Natural killer cell (primary cell): ENCODE measurements at places on chromosomes 4 and X.

DNA sequence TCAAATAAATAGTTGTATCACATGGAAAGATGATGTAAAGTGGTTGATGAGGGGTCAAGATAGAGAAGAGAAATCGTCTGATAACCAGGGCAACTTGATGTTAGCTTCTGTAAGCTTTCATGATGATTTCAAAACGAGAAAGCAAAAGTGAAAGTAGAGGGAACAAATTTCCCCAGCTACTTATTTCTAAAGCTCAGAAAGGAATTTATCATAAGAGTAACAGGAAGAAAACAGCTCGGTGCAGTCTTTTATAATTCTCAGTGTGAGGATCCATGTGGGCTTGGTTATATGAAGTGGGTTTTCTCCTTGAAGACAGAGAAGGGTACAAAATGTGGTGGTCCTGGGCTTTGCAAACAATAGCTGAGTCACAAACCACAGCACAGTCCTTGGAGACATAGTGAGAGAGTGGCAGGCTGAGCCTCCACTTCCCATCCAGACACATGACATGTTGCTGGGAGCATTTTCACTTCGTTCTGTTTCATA is 32.1 kb upstream of the GLRA2 start:
- peak; percentile 36 for DNase-seq

DNA sequence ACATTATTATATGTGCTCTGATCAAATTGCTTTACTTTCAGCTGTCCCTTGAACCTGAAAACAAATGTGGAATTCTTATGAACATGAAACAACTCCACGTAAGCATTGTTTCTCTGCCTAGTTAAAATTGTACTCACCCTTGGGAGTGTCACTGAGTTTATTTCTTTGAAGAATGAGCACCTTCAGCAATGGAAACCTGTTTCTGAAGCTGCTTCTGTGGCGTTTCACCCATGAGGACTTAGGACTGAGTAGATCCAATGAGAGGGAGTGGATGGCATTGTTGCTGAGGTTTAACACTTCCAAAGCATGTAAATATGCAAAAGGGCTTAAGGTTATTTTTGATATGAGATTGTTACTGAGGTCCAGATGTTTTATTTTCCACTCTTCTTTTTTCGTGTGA is 3.2 kb downstream of the LRRC66 start:
- DNase-seq: no peak

DNA sequence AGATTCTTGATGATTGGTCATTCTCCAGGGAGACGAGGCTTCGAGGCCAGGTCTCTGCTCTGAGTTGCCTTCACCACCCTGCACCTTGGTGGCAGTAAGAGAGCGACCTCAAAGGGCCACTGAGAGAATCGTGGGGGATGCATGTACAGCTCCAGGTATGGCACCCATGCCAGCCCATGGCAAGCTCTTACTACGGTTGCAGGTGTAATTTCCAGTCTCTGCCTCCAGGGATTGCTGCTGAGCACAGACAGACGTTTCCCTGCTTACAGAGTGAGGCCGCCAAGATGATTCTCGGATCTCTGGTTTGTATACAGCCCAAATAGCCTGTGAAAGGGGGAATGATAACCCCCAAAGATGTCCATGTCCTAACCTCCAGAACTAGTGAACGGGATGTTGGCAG is 16.3 kb upstream of the DRD5 start:
- no peak for DNase-seq

DNA sequence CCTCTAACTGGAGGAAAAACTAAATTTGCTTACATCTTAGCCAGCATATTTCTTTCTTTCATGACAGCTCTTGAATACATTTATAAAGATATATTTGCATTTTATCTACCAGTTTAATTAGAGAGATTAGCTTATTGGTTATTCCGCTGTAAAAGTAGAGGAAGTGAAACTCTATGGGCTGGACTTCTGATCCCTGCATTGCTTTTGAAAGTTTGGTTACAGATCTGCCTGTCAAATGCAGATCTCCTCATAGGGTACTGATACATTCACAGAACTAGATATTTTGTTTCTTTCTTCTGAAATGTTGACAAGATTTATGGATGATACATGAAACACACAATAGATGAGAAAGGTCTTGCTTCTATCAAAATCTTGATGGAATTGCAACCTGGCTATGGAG is 581.4 kb upstream of the AADAT start:
- DNase-seq: no peak

DNA sequence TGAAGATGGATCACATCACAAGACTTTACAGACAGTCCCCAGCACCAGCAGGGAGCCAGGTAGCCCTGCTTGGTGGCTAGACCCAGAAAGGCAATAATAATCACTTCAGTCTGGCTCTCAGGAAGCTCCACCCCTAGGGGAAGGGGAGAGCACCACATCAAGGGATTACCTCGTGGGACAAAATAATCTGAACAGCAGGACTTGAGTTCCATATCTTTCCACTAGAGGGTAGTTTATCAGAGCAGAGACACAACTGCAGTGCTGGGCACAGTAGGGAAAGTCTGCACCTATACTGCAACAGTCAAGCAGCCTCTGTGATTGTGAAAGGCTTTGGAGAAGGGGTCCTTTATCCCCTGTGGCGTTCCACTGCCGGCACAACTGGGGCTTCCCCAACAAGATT is 547.0 kb upstream of the POU3F4 start:
- no peak for DNase-seq

DNA sequence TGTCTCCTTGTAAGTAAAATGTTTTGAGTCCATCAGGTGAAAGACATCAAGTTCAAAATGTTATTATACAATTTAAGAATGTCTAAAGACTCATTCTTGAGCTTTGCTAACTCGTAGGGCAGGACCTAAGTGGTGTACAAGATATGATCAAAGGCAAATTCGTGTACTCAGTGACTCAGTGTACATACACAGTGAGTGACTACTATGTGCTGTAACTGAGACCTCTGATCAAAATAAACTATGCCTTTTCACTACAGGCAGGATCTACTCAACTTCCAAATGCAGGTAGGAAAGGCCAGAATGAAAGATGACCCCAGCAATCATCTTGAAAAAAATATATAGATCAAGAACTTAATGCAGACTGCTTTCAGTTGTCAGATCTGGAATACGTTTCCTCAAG is 49.9 kb downstream of the ADGRG2 start:
- no peak for DNase-seq

- DNase-seq: peak; percentile 81
Measured at GRCh38 chr4:13484749-13485221, 645 bp upstream of the RAB28 start.

- no peak for DNase-seq
Measured at GRCh38 chrX:151402719-151403390, 5.8 kb downstream of the VMA21 start.

- no peak for DNase-seq
Measured at GRCh38 chr4:67704843-67705242, 3.9 kb upstream of the UBA6 start.

DNA sequence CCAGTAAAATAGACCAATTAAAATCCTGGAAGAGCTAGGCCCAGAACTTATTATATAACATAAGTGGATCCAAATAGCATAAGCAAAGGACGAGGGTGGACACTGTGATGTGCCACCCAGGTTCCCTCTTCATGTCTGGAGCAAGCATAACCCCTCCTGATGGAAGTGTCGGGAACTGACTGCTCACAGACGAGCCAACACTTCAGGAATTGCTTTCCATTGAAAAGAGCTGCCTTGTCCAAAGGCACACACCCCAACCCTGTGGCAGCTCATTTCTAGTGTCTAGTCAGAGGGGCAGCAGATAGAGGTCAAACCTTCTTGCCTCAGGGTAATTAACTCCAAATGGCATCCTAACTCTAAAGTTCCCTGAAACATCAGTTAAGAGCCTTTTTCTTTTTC is 15.3 kb downstream of the DDIT4L start:
- DNase-seq: no peak

GRCh38 chr4:103150677-103151076 is 47.5 kb downstream of the CENPE start:
- DNase-seq: no peak

DNA sequence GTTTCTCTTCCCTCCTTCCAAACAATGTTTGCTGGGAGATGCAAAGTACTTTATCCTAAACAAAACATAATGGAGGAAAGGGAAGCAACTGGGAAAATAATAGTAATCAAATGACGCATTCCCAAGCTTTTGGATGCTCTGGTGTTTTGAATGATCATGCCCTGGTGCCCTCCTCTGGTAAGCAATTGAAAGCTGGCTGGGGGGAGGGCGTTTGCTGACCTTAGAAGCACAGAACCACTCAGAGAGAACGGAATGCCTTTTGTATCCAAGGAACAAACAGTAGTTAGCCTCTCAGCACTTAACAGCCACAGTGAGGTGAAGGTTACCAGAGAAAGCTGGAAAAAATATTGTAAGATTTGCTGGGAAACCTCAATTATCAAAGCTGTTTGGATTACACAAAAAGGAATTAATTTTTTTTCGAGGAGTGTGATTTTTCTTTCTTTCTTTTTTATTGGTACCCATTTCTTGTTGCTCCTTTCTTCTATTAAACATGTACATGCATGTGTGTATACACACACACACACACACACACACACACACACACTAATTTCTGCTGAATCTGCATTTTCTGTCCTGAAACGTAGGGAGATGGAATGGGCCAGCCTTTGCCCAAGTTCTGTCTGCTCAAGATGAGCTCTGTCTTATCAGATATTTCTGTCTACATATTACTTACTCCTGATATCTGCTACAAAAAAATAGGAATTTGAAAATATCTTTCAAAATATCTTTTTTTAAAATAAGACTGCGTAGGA is 155.8 kb upstream of the IGFBP7 start:
- no peak for DNase-seq

GRCh38 chr4:6335040-6335590 is 65.5 kb downstream of the WFS1 start:
- no peak for DNase-seq

DNA sequence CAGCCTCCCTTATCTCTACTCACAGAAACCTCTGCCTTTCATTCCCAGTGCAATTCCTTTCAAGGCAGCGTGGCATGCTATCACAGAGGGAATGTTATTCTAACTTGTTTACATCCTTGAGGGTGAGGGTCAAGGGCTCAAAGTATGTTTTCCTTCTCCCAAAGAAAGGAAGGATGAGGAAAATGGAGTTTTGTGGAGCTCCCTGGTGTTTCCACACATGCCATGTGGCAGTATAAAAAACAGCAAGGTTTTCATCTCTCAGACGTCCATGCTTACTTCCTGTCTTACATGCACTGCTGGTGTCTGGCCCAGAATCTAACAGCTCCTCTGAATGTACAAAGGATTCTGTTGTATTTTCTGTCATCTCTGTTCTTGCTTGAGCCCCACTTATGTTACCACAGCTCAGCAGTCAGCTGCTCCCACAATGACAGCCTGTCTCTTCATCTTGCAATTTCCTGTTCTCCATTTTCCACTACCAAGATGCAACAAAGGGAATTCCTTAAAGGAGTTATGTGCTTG is 128.0 kb downstream of the SNCA start:
- peak; percentile 4 for DNase-seq

DNA sequence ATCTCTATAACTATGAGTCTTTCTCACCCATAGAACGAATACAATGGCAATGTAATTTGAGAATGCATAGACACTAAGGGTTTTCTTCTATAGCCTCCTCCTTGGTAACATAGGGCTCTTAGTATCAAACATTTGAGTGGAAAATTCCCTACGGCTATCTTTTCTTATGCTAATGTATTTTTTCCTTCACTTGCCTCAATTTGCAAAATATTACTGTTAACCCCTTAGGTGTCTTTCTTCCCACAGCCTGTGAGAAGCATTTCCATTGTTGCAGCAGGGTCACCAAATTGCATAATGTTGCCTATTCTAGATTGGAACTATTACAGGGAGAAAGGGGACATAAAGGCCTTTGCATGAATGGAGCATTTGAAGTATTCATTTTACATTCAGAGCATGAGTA is 140.5 kb upstream of the RAPGEF2 start:
- DNase-seq: no peak

DNA sequence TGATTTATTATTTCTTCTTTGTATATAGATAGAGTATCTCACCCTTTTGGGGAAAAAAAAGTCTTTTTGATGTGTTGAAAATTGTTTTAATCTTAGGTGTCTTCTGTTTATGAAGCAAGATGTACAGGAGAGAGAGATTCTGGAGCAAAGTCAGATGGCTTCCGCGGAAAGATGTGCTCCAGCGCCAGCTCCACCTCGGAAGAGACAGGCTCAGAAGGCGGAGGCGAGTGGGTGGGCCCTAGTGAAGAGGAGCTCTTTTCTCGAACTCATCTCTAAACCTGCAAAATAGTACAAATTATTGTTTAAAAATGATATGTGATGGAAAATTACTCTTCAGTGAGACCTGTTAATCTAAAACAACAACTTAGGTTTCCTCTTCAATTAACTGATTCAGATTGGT is 28.9 kb upstream of the TBC1D14 start:
- no peak for DNase-seq

- peak; percentile 61 for DNase-seq
Measured at GRCh38 chrX:103404231-103405008, 28.1 kb downstream of the BEX3 start.

DNA sequence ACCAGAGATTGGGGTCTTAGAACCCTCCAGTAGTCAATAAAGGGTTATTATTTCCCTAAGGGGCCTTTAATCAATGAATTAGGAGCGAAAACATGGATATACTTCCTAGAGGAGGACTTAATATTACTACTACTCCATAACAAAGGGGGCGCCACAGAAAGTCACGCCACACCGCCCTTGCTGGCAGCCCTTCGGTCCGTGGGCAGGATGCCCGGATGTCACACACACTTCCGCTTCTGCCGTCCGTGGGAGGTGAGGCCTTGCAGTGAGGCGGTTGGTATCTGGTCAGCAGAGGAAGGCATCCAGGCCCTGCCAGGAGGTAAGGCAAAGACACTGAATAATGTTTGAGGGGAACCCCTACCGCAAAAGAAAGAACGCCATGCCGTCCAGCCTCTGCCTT is 436 bp downstream of the MAGEB10 start:
- DNase-seq: no peak

GRCh38 chrX:54294306-54294705 is 63.5 kb downstream of the WNK3 start:
- no peak for DNase-seq

DNA sequence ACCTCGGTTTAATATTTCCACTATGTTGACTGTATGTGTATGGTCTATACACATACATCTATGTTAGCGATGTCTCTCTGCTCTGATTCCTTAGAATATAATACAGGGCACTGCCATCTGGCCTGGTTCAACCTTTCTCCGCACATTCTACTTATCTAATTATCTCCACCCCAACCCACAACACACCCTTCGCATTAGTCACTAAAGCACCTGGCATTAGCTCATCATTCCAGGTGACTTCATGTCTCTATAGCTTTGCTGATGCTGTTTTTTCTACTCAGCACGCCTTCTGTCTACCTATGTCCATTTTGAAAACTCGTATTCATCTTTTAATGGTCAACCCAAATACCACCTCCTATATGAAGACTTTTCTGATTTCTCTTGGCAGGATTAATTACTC is 425.2 kb upstream of the RASGEF1B start:
- no peak for DNase-seq

- DNase-seq: no peak
Measured at GRCh38 chr4:15197005-15197404, 194.7 kb downstream of the CPEB2 start.

- DNase-seq: no peak
Measured at GRCh38 chr4:2248821-2249261, 6.9 kb upstream of the HAUS3 start.

DNA sequence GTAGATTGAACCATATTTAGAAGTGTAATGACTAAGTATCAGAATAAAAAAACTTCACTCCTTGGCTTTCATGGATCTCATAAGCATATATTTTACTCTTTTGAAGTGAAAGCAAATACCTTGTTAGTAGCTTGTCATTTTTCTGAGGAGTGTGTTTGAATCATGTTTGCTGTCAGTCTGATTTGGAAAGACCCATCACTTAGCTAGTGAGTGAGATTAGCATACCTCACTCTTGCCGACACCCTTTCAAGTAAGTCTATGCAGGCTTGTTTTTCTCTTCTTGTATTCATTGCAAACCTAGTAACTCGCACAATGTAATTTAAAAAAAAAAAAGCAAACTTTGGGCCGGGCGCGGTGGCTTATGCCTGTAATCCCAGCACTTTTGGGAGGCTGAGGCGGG is 360.0 kb downstream of the ARHGAP24 start:
- DNase-seq: no peak
